Hematopoietic multipotent progenitor cell treated with erythropoietin and hydrocortisone succinate and interleukin-3 and kit ligand, for 4 days (in vitro differentiated cells): ENCODE measurements at places on chromosomes 5 and 9.
A peak's percentile ranks its signal among the peaks of the same experiment; 100 is the strongest.

DNA sequence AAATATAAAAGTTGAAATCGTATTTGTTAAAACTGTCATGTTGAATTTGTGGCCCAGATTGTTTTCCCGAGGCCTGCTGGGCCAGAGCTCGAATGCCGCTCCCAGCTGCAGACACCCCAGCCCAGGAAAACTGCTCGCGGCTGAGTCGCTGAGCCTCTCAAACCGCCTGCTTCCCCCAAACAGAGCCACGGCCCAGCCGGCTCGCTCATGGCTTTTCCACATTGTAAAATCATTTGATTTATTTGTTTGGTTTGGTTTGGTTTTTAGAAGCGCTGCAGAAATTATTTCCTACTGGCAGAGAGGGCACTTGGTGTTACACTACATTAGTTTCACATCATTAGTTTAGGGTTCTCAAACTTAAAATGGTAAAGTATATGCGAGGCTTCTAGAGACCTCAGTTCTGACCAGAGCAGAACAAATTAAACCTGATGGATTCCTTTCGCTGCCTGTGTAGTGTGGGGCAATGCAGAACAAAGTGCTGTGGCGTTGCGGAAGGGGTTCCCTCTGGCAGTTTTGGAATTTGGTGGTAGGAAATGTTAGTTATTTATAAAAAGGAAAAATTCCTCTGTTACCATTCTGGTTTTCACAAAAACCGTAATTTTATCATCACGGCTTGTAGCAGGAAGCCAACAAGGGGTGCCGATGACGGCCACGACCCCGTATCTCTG is 156.5 kb upstream of the PITX1 start:
- no peak for DNase-seq

GRCh38 chr9:2729003-2729402 is 11.7 kb downstream of the KCNV2 start:
- DNase-seq, result no peak

GRCh38 chr9:114233491-114234185 is 78.3 kb downstream of the COL27A1 start:
- DNase-seq, result no peak

- no peak for DNase-seq
Measured at GRCh38 chr9:109886041-109886440, 106.0 kb downstream of the PALM2AKAP2 start.

GRCh38 chr5:87120518-87121303 is 147.0 kb upstream of the RASA1 start:
- DNase-seq, result peak; percentile 69

- no peak for DNase-seq
Measured at GRCh38 chr9:97462914-97463313, 38.6 kb upstream of the TMOD1 start.
